ENCODE measurements at places on chromosomes 4 and X. TPM values are rescaled to one million over a fixed set of nuclear protein-coding genes. Genes with fewer than 3 reads are reported as not detected.

Gene LRP2BP
- 0.20 TPM for total RNA-seq

DNA sequence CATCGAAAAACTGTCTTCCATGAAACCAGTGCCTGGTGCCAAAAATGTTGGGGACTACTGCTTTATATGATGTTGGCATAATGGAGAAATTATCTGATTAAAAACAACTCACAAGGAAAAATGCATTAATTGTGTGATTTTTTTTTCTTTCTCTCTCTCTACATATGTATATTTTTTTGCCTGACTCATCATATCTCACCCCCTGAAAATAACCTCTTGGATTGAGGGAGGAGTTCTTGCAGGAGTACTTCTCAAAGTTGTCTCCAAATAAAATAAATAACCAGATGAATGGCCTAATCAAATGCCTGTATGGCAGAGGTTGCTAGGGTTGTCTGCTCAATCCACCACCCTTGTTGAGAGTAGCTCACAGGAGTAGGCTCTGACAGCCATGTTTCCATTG, 19.9 kb upstream of the TNIP3 start:
- no peaks in the 10 kb centered on the region for H3K4me1 ChIP-seq
- H3K4me3 ChIP-seq: no peak overlapping the region
- no peaks in the 10 kb centered on the region for H3K27me3 ChIP-seq
- H3K27ac ChIP-seq: no peak overlapping the region

DNA sequence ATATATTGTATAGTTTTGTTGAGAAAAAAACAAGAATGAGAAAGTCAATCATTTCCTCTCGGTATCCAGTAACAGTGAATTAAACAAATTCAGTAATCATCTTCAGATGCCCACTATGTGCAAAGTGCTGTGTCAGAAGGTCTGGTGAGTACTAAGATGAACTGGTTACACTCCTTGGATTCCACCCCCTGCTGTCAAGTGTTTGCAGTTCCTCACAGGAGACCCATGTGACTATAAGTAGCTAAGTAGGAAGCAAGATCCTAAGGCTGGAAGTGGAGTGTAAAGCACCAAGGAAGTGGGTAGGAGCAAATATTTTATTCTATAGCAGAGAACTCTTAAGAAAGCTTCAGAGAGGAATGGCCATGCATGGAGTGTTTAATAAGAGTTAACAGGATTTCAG, 73.6 kb downstream of the SNX25 start:
- no peaks in the 10 kb centered on the region for H3K4me1 ChIP-seq
- no peak overlapping the region for H3K27ac ChIP-seq
- H3K27me3 ChIP-seq: no peaks in the 10 kb centered on the region
- DNase-seq: no peak

DNA sequence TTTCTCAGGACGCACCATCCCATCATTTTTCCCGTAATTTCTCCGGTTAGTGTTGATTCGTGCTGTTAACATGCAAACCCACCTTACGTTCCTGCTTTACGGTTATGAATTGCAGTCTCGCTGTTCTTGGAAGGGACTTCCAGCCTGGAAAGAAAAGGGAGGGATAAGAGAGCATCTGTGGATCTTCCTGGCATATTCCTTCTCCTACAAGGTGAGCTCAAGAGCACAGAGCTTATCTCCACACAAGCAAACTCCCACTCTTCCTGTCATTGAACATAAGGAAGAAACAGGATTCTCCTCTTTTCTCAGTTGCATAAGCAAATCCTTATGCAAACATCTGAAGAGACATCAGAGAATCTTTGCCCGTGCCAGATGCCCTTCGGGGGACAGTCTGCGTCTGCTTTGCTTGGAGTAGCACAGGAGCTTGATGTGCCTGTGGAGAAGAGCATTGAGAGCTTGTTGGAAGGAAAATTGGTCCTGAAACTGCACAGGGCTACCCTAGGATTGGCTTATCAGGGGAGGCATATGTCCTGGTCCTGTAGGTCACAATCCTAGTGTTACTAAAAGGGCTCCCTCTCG, 127.0 kb downstream of the ASMT start:
- H3K27me3 ChIP-seq: no peaks in the 10 kb centered on the region
- H3K36me3 ChIP-seq: no peaks in the 10 kb centered on the region
- no peak overlapping the region for H3K27ac ChIP-seq
- no peak overlapping the region for H3K4me3 ChIP-seq
- no peak for DNase-seq

Gene LRCH2
- 0.44 TPM for total RNA-seq

Gene MMRN1
- 2.4 TPM for total RNA-seq

Gene ZAR1
- total RNA-seq: not detected

Gene SOWAHD
- not detected for total RNA-seq

GRCh38 chr4:7422151-7422897, 12.4 kb downstream of the PSAPL1 start:
- no peaks in the 10 kb centered on the region for H3K27me3 ChIP-seq
- no peak overlapping the region for H3K27ac ChIP-seq
- H3K36me3 ChIP-seq: no peaks in the 10 kb centered on the region
- DNase-seq: no peak
- H3K4me3 ChIP-seq: no peak overlapping the region
- no peaks in the 10 kb centered on the region for H3K4me1 ChIP-seq

Gene RTL9
- not detected for total RNA-seq

Gene FHDC1
- 0.41 TPM for total RNA-seq

Gene CENPU
- not detected for total RNA-seq

DNA sequence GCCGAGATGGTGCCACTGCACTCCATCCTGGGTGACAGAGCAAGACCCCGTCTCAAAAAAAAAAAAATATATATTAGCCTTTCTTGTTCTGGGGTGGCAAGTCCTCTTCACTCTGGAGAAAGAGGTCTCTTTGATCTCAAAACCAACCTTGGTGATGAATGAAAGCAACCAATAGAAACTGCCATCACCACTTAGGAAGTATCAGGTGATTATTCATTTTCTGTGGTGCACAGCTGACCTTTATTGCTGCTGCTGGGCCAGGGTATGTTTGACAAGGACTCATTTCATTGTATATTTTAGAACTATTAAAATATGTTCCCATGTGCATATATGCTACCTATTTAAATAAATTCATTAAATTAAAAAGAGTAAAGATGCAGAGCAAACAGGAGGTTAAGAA, 76.0 kb upstream of the KIT start:
- no peaks in the 10 kb centered on the region for H3K4me1 ChIP-seq
- no peak overlapping the region for H3K27ac ChIP-seq
- no peaks in the 10 kb centered on the region for H3K36me3 ChIP-seq
- no peak for DNase-seq
- no peaks in the 10 kb centered on the region for H3K27me3 ChIP-seq

DNA sequence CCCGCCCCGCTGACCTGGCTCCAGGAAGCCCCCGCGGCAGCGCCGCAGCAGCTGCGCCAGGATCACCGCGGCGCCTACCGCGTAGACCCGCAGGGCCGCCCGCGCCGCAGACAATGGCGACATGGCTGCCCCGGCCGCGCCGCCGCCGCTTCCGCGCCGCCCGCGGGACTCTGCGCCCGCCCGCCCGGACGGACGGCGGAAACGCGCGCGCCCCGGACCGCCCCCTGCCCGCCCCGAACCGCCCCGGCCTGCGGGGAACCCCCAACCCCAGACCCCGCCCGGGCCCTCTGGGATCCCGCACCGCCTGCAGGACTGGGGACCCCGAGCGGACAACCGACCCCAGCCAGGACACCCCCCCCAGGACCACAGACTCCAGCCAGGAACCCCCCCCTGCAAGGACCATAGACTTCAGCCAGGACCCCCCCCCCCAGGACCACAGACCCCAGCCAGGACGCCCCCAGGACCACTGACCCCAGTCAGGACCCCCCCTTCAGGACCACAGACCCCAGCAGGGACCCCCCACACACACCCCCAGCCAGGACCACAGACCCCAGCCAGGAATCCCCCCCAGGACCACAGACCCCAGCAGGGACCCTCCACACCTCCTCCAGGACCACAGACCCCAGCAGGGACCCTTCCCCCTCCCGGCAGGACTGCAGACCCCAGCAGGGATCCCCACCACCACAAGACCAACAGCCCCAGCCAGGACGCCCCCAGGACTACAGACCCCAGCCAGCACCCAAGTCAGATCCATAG, at the start of the genes DHRSX and ZBED1:
Gene DHRSX, minus strand, starts transcription at position 174 of the 756 bp plus-strand sequence. Its CDS starts 51 bp downstream, at position 123.
Gene ZBED1, minus strand, starts transcription at position 174 of the 756 bp plus-strand sequence. CDS start 10,257 bp downstream, outside the sequence.
- no peaks in the 10 kb centered on the region for H3K27me3 ChIP-seq
- H3K36me3 ChIP-seq: no peaks in the 10 kb centered on the region
- peak within 1 kb of the TSS; percentile 99 for H3K27ac ChIP-seq

DNA sequence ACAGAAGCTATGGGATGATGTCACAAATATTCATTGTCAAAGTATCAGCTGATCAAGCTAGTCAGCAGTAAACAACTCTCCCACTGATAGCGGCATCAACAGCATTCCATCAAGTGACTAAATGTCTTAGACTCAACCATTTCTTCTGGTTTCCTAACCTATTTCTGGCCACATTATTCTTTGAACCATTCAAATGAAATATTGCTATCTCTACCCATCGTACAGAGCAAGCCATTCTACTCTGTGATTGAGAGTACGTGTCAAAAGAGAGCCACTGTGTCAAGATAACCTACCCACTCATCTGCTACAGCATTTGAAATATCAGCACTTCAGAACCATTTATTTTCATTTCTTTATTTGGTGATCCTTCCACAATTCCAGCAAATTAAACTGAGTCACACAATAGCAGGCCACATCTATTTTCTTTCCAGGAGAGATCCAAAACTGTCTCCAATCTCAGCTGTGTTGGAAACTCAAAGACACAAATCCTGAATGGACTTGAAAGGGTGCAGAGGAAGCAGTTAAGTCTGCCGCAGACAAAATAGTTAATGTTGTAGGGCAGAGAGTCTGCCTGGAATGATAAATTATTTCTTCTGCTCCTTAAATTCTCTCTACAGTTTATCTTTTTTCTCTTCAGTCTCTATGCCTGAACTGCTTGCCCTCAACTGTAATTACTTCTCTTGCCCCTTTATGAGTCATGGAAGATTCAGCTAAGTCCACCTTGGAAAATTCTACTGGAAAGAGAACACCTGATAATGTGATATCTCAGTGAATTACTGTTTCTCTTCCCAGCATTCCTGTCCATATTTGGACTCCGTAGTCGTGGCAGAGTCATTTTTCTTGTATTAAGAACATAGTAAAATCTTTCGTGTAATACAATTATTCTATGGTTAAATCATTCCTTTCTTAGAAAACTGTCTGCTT, 364.8 kb downstream of the PDGFC start:
- DNase-seq: no peak
- no peaks in the 10 kb centered on the region for H3K4me1 ChIP-seq
- no peak overlapping the region for H3K4me3 ChIP-seq

DNA sequence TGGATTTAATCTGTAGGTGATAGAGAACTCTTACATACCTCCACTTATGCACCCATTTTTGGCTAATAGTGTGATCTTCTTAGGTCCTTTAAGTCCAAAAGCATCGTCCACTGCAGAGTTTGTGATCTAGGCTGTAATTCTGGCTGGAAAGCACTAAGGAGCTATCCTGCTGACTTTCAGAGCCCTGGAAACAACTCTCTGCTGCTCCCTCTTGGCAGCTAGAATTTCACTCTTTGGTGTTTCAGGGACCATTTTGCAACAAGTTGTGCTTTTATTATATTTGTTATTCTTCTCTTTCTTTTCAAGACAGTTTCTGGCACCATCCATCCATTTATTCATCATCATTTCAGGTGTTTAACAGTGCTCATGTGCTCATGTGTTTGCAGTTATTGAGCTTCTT, 130.0 kb downstream of the RBM46 start:
- no peak for DNase-seq
- H3K4me3 ChIP-seq: no peak overlapping the region
- no peak overlapping the region for H3K27ac ChIP-seq

- no peak for DNase-seq
- H3K4me3 ChIP-seq: no peak overlapping the region
- no peaks in the 10 kb centered on the region for H3K27me3 ChIP-seq
These were observed 269.0 kb upstream of the PABPC4L start for GRCh38 chr4:134470544-134470943.

DNA sequence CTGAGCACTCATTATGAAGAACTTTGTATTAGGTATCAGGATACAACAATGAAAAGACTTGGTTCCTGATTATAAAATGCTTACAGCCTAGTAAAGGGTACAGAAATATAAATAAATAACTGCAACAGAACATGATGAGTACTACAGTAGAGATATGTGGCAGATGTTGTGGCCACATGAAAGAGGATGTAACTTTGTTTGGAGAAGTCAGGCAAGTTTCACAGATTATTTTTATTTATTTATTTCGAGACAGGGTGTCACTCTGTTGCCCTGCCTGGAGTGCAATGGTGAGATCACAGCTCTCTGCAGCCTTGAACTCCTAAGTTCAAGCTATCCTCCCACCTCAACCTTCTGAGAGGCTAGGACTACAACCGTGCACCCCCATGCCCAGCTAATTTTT, 15.8 kb upstream of the UBE2K start:
- H3K4me1 ChIP-seq: no peaks in the 10 kb centered on the region
- H3K27me3 ChIP-seq: no peaks in the 10 kb centered on the region
- no peak overlapping the region for H3K27ac ChIP-seq
- H3K36me3 ChIP-seq: no peaks in the 10 kb centered on the region
- no peak overlapping the region for H3K4me3 ChIP-seq

DNA sequence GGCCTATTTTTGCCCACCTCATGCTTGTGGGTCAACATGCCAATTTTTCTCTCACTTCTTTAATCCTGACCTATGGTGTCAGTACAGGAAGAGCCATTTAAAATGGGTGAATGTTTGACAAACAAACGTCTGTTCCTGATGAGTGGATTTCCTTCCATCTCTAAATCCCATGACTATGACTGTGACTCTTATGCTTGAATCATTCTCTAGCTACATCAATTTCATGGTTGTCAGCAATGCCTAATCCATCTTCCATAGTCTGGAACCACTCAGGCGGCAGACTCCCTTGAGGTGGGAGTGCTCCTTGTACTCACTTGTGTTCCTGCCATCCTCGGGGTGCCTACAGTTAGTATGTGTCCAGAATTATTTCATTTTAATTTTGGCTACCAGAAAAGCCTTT, 194.9 kb upstream of the RPS6KA3 start:
- no peak overlapping the region for H3K4me3 ChIP-seq
- no peaks in the 10 kb centered on the region for H3K4me1 ChIP-seq
- H3K27me3 ChIP-seq: no peaks in the 10 kb centered on the region
- H3K27ac ChIP-seq: no peak overlapping the region
- DNase-seq: no peak

DNA sequence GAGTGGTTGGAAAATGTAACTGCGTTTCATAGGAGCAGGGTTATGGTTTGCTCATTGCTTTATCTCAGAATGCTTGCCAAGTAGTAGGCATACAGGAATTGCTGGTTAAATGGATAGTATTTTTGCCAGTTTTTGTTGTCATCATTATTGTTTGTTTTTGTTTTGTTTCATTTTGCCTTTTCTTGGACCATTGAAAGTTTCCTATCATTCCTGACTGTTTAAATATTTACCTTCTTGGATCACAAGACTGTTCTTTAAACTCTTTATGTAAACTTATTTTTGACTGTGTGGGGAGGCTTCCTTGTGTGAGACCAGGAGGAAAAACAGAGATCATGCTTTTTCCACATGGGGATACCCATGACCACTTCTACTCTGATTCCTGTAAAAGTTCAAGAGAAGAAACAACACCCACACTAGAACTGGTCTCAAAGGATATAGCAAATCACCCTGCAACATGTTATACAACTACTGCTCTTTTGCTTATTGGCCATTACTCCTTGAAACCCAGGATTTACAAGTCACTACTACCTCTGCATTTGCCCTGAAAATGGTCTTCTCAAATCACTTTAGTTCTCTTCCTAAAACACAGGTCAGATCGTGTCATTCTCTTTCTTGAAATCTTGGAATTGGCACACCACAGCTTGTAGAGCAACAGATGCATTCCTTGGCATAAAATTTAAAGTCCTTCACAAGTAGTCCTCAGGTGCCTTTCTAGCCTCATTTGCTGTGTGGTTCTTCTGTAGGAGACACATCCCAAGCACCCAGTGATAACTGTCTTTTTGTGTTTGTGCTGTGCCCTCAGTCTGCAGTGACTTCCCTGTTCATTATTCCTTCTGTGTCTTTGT, 51.3 kb downstream of the FNIP2 start:
- peak overlapping the region; percentile 54 for H3K27ac ChIP-seq
- no peak for DNase-seq
- H3K4me1 ChIP-seq: peaks cover 50% of the 10 kb centered on the region
- no peaks in the 10 kb centered on the region for H3K36me3 ChIP-seq
- no peak overlapping the region for H3K4me3 ChIP-seq
- no peaks in the 10 kb centered on the region for H3K27me3 ChIP-seq

Gene CDX4
- total RNA-seq: not detected
